ENCODE measurements at places on chromosomes 12 and 14.

DNA sequence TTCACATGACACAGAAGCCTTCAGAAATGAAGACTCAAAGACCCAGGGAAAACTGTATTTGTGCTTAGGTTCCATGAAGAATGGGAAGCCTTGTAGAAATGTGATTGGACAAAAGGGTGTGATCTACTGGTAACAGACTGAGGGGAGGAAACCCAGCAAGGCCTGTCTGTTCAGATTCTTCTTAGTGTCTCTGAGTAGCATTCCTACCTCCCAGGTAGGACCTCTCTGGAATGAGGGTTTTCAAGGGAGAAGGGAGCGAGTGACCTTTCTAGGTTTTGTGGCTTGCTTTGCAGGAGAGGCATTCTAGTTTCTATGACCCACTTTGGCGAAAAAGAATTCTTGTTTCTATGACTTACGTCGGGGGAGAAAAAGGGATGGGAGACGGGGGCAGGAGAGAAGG is 401.7 kb downstream of the DPF3 start:
- no peak for DNase-seq

DNA sequence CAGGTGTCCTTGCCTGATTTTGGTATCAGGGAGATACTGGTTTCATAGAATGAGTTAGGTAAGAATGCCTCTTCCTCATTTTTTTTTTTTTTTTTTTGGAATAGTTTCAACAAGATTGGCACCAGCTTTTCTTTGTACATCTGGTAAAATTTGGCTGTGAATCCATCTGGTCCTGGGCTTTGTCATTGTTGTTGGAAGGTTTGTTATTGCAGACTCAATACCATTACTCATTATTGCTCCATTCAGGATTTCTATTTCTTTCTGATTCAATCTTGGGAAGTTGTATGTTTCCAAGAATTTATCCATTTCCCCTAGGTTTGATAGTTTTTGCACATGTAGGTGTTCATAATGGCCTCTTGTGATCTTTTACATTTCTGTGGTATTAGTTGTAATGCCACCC is 126.0 kb upstream of the KITLG start:
- no peak for DNase-seq

- peak; percentile 37 for DNase-seq
These were observed 10.3 kb upstream of the SERPINA3 start for GRCh38 chr14:94601884-94602391.

- DNase-seq: no peak
These were observed 11.5 kb downstream of the FOXA1 start for GRCh38 chr14:37583358-37584210.

GRCh38 chr14:104316121-104316722 is 177.8 kb downstream of the KIF26A start:
- DNase-seq: no peak

- no peak for DNase-seq
These were observed 173.5 kb downstream of the PRKD1 start for GRCh38 chr14:29754134-29754533.

DNA sequence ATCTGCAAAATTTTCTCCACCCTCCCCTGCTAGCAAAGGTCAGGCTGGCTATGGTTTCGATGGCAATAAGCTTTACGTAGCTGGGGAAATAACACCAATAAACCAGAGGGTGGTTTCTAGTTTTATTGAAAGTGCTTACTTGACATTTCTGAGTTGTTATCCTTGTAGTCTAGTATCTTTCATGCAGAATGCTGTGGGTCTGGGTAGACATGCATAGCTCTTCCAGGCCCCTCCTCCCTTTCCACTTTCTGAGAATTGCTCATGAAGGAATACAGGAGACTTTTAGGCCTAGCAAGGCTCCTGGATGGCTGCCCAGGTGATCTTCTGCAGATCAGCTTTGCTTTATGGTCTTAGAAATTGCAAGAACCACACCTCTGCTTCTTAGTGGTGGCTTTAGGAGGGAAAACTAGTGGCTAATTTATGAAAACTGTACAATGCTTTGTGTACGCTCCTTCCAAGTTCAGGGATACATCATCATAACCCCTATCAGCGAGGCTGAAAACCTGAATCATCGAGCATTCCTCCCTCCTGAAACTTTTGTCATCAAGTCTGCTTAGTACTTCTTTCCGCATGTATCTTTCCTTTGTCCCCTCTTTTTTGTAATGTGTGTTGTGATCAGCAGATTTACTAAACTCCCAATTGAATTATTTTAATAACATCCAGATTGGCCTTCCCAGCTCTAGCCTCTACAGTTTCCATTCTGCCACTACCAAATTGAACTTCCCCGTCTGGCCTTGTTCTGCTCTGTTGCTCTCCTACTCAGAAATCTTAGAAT is 473.0 kb downstream of the RAD51B start:
- no peak for DNase-seq

GRCh38 chr12:104133866-104134265 is 4.1 kb downstream of the NFYB start:
- no peak for DNase-seq

- DNase-seq: no peak
These were observed 86.6 kb upstream of the DYNC1H1 start for GRCh38 chr14:101877766-101878165.

- DNase-seq: no peak
These were observed 66.1 kb downstream of the DYRK2 start for GRCh38 chr12:67714648-67715047.
